ENCODE measurements at places on chromosomes 6 and 20.

GRCh38 chr6:27066802-27067201 is 180.7 kb upstream of the PRSS16 start:
- no peak for DNase-seq

GRCh38 chr20:43728686-43729255 is 2.0 kb upstream of the GTSF1L start:
- no peak for DNase-seq

GRCh38 chr6:136762022-136762975 is 30.0 kb downstream of the MAP3K5 start:
- no peak for DNase-seq

DNA sequence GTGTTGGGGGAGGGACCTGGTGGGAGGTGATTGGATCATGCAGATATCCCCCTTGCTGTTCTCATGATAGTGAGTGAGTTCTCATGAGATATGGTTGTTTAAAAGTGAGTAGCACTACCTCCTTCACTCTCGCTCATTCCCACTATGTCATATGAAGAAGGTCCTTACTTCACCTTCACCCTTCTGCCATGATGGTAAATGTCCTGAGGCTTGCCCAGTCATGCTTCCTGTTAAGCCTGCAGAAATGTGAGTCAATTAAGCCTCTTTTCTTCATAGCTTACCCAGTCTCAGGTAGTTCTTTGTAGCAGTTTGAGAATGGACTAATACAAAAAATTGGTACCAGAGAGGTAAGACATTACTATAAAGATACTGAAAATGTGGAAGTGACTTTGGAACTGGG is 425.9 kb downstream of the HTR1B start:
- DNase-seq: no peak

- no peak for DNase-seq
Observed at GRCh38 chr6:167764215-167764614, 62.5 kb upstream of the AFDN start.

- DNase-seq: no peak
Observed at GRCh38 chr6:157157258-157157657, 166.1 kb downstream of the TMEM242 start.

GRCh38 chr6:166655251-166655650 is 28.2 kb upstream of the RPS6KA2 start:
- no peak for DNase-seq

DNA sequence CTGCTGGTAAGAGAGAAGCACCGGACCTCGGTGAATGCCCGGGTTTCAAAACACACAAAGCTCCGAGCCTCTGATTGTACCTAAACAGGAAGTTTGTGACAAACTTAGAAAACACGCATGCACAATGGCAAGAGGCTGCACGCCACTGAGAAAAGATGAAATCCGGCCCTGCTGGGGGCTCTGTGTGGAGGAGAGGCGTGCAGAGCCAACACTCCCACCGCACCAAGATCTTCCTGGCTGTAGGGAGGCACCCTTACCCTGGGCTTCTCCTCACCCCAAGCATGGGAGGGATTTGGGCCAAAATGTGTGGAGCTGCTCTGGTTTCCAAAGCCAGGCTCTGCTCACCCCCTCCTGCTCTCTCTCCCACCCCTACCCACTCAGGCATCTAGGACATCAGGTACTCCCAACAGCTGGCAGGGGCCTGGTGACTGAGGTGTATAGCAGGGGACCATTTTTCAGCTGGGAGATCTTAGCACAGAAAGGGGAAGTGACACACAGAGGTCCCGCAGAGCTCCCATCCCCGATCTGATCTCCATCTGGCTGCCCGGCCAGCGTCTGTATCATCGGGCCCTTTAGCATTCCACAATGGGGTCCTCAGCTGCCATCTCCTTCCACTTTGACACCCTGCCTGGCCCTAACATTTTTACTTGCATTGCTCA is 84.2 kb downstream of the TRERF1 start:
- DNase-seq: no peak

DNA sequence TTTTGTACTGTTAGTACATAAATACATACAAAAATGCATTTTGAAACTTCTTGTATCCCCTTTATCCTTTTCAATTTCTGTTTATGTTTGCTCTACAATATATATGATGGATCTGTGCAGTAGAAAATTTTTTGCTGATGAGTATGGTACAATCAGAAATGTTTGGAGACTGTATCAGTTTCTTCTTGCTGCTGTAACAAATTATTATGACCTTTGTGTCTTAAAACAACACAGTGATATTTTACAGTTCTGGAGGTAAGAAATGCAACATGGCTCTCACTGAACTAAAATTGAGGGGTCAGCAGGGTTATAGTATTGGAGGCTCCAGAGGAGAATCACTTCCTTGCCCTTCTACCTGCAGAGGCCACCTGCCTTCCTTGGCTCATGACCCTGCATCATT is 184.4 kb downstream of the EYA2 start:
- DNase-seq: no peak

GRCh38 chr6:134574491-134574890 is 256.6 kb upstream of the SGK1 start:
- no peak for DNase-seq

DNA sequence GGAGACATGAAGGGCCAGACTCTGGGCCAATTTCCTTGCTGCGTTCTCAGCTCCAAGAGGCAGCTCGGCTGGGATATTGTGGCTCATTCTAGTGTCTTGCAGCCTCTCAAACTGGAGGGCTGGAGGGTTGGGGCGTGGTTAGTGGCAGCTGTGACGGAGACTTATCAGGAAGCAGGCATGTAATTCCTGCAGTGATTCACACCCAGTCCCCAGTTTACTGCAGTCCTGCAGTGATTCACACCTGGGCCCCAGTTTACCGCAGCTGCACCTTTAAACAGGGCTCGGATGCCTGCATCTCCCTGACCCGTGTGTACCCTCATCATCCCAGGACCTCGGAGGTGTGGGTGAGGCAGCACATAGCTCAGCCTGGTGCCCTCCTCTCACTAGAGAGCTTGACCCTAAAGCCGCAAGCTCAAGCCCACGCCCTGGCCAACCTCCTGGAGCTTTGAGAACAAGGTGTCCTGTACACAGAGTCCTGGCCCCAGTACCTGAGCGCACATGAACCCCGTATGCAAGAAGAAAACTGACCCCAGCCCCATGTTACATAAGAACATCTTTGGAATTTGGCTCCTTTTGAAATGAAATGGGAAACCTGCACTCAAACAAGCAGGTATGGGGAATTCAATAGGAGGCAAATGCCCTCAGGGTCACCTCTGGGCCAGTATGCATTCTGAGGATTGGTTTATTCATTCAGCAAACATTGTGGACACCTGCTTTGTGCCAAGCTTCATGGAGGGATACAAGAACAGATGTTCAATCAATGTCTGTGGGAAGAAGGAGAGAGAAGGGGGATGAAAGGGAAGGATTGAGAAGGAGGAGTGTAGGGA is 55.3 kb upstream of the FAM83D start:
- DNase-seq: no peak

DNA sequence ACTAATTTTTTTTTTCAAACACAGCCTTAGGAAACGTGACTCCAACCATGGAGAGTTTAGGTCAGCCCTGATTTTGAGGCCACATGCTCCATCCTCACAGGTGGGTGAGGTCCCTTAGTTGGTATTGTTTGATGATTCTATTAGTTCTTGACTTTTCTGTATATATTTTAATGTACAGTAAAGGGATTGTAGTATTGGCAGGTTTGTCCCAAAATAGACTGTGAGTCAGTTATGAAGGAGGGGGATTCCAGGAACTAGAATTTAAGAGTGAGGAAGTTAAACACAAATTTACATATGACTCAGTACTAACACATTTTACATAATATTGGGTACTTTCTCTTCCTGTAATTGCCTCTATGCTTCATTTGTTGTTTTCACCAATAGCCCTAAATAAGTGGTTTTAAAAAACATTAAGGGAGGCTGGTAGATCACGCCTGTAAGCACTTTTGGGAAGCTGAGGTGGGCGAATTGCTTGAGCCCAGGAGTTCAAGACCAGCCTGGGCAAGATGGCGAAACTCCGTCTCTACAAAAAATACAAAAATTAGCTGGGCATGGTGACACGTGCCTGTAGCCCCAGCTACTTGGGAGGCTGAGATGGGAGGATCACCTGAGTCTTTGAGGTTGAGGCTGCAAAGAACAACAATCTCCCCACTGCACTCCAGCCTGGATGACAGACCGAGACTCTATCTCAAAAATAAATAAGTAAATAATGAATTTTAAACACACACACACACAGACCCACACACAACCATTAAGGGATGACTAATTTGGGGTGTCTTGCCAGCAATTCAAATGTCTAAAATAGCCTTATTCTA is 81.8 kb downstream of the SGK1 start:
- DNase-seq: no peak

GRCh38 chr6:51322505-51322904 is 503.8 kb downstream of the TFAP2B start:
- no peak for DNase-seq

DNA sequence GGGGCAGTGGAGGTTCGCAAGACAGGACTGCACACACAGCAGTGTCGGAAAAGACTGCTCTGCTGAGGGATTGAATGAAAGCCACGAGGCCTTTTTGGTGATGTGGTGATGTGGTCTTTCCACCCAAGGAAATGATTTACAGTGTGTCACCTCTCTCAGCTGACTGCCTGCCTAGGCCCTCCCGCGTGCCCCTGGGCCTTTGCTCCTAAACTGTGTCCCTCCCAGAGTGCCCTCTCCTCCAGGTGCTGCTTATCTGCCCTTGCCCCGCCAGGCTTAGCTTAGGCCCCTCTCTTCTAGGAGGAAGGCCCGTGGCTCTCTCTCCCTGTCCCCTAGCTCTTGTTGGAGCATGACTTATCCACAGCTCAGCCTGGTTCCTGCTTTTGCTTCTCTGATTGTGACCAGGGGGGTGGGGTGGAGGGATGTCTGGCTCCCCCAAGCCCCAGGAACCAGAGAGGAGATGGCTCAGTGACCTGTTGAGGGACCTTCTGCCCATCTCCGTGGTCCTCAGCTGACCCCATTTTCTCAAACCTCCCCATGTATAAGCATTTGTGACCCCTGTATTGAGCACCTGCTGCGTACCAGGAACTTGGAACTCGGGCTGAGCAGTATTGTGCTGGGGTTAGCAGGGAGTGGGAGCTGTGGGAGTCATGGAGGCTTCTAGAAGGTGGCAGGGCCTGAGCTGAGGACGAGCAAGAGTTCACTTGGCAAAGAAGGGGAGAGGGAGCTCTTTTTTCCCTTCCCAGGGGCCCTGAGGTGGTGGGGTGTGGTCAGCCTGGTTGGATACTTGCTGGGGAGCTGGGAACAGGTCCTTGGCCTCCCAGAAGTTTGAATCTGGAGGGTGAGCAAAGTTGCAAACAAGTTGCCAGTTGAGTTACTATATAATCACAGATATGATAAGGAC is 2.2 kb downstream of the SRC start:
- DNase-seq: no peak

DNA sequence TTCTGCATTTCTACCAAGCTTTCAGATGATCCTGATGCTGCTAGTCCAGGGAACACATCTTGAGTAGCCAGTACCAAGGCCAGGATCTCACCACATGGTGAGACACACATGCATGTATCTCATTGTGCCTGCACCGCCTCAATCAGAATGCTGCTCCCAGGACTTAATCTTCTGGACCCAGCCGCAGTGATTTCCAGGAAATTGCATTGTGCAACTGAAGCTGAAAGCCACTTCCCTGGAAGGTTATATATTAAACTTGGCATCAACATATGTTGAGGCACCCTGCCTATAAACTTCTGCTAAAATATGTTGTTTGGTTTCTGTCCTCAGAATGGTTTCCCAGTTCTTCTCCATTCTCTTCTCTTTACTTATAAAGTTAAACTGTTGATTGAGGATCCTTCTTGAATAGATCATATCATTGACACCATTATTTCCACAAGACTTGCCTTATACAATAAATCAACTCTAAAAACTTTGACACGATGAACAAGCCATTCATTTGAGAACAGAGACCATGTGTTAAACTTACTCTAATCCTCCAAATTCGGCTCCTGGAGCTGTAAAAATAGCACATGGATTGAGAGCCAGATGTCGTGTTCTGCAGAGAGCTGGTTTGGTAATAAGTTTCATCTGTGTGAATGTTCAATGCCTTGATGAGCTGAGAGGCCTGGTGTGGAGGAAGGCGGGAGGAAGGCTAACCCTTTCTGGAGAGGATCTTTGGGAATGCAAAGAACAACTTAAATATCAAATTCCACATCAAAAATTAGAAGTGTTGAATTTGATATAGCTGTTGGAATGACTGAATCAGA is 65.0 kb upstream of the PCSK2 start:
- DNase-seq: no peak

- DNase-seq: no peak
Observed at GRCh38 chr6:109263873-109264700, 118.2 kb downstream of the CD164 start.

DNA sequence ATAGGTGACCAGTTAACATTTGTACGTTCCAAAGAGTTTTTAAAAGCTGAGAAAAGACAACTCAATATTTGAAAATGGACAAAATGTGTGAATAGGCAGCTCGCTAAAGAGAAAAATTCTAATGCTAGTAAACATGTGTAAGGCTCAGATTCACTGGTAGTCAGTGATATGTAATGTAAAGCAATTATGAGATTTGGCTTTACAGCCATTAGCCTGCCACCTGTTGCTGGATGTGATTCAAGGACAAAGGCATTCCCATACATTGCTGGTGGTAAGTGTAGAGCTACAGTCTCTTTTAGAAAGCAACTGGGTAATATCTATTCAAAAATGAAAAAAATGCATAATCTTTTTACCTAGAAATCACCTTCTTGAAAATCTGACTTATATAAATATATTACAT is 114.3 kb downstream of the COL19A1 start:
- DNase-seq: no peak

DNA sequence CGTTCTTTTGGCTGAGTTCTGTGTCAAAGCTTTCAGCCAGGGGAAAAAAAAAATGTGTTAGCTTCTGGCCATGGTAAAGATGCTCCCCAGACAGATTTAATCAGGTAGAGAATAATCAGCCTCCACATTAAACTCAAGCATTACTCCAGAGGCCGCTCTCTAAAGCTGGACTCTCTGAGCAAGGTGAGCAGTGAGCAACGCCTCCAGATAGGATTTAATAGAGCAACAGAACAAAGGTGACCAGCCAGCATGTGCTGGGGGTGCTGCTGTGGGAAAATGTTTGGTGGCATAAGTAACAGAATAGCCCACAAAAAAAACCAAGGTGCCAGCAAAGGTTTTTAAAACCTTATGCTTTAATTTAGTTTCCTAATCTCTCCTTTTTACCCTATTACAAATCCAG is 103.5 kb upstream of the TRAF3IP2 start:
- no peak for DNase-seq

DNA sequence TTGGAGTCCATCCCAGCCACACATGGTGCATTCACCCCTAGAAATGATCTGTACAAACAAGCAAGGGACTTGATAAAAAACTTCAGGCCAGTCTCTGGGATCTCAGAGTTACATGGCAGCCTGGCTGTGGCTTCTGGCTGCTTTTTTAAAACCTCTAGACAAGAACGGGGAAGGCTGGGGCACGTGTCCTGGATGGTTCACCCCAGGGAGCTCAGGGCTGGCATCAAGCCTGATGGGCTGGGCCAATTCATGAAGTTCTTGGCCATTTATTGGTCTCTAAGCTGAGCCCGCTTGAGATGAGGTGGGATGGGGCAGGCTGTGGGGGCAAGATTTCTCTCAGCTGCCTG is 10.4 kb upstream of the ZFAND3 start:
- DNase-seq: no peak

DNA sequence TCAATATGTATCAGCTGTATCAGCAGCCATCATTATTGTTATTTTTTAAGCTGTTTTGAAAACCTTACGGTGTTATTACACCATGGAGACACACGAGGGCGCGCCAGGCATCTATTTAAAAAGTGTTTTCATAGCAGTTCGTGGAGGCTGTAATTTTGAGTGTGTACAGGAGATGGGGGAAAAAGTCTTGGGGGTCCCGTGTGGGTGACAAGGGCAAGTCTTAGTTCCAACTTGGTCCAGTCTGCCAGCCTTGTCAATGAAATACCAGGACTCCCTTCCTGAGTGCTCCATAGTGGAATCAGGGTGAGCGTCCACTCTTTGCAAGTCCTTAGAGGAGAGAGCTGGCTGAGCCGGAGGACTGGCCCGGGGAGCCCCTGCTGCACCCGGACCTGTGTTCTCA is 43.3 kb downstream of the SLC2A10 start:
- DNase-seq: no peak
